ENCODE measurements at places on chromosomes 7 and 10.

DNA sequence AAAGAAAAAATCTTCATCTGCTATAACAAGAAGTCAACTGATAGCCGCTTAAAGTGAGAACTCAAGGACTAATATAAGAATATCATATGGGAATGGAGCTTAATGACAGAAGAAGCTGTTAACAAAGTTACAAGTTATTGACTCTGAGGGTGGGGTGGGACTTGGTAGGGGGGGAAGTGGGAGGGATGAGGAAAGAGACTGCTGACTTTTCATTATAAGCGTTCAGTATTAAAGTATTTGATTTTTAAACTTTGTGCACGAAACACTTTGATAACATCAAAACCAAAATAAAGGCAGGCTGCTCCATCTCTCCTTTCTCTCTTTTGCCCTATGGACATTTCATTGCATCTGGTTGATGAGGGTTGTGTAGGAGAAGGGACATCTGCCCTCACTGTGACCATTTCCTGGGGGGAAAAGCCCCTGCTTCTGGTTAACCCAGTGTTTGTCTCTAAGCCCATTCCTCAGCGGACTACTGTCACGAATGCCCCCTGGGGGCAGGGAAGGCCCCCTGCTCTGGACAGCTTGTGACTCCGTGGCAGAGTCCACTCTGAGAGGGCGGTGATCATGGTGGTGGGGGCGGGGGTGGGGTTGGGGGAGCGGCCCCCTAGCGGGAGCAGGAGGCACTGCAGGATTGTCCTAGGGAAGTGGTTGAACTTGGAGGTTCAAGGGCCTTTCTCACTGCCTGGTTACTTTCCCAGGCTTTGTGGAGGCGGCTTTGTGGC is 17.4 kb downstream of the SLC13A4 start:
- DNase-seq, result no peak

DNA sequence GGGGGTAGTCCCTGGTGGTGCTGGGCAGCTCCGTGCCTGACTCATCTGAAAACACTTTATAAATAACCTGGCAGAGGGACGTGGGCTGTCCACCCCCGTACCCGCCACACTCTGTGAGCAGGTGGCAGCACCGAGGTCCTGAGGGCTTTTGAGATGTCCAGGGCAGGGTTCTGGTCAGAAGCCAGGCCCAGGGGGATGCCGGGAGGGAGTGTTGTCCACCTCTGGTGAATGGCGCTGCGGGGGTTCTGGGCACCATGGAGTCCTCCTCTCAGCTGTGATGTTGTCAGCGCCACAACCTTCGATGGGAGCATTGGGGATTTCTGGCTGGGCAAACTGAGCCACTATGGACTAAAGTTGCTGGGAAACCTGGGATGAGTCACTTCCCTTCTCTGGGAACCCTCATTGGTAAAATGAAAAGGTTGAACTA is 27.4 kb upstream of the GOLGA7B start:
- no peak for DNase-seq

GRCh38 chr7:136050462-136050847 is 73.3 kb upstream of the MTPN start:
- no peak for DNase-seq

DNA sequence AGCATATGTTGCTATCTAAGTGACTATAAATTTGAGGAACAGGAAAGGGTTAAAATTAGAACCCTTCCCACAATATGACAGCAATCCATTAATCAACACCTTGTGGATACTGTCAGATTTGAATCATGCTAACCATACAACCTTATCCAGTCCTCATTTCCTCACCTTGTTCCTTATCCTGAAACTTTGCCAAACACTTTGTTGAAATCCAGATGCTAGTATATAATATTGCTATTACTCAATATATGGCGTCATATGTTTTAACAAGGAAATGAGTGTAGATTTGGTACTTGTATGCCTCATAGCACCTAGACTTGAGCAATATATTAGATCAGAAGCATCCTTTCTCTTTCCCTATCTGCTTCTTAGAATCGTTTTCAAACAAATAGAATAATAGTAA is 66.3 kb upstream of the SLC25A13 start:
- DNase-seq, result no peak

GRCh38 chr7:29449569-29450260 is 113.9 kb upstream of the PRR15 start:
- DNase-seq, result no peak

GRCh38 chr10:122558452-122558851 is 2.1 kb upstream of the DMBT1 start:
- no peak for DNase-seq

DNA sequence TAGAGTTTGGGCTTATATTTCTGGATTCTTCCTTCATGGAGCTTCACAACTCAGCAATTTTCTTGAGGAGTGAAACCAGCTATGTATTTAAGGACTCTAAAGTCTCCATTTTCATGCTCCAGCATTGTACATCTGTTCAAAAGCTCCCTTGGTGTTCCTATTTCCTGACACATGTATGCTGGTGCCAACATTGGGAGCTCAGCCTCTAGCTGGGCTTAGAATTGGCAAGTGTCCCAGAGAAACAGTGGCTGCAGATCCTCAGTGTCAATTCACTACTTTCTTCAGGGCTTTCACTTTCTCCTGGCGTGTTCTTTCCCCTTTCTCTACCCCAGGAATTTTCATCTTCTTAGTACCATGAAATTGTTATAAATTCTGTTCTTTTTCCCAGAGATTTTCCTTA is 103.1 kb downstream of the ZNF467 start:
- no peak for DNase-seq

GRCh38 chr10:67779465-67780203 is 58.4 kb downstream of the DNAJC12 start:
- peak; percentile 57 for DNase-seq

GRCh38 chr7:86748843-86749719 is 105.4 kb downstream of the GRM3 start:
- DNase-seq, result no peak

DNA sequence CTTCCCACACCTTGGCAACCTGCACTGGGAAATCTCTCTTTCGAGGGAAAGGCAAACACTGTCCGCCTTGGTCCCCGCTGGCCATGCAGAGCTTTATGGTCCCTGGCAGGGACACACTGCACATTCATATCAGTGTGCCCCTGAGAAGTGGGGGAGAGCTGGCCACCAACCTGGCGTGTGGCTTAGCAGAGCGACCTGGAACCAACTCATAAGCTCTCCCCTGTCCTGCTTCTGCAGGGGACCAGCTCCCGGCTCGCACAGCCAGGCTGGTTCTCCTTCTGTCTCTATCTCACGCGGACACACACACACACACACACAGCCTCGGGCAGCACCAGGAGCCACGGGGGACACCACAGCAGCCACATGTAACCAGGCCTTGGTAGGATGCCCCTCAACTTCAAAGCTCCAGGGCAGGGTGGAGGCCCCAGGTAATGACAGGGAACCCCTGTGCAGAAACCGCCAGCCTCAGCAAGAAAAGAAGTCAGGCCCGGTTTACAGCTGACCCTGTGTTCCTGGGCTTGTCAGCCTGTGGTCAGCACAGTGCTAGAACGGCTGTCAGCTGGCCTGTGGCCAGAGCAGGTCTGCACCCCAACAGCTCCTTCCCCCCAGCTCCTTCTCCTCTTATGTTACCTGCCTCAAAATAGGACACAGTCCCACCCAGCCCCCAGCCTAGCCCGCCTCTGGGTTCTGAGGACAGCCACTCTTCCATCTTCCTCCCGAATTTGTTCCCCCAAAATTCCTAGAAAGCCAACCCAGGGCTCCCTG is 69.3 kb downstream of the OAT start:
- no peak for DNase-seq
